Aorta (tissue), 5 donors: ENCODE measurements at places on chromosomes 2 and 18. TPM values are rescaled to one million over a fixed set of nuclear protein-coding genes. Genes with fewer than 3 reads are reported as not detected.

The C18orf54 gene
- 0.50 TPM for polyA plus RNA-seq

The GDF7 gene
- 4.1 TPM for polyA plus RNA-seq

The ANO7 gene
- not detected for polyA plus RNA-seq

The LYG1 gene
- 2.6 TPM for polyA plus RNA-seq

The DIPK1C gene
- polyA plus RNA-seq, result 0.36 TPM

The CDH7 gene
- not detected for polyA plus RNA-seq

The FHOD3 gene
- 9.6 TPM for polyA plus RNA-seq

- no peak for DNase-seq
Measured at GRCh38 chr2:222380456-222380855, 43.9 kb upstream of the SGPP2 start.

DNA sequence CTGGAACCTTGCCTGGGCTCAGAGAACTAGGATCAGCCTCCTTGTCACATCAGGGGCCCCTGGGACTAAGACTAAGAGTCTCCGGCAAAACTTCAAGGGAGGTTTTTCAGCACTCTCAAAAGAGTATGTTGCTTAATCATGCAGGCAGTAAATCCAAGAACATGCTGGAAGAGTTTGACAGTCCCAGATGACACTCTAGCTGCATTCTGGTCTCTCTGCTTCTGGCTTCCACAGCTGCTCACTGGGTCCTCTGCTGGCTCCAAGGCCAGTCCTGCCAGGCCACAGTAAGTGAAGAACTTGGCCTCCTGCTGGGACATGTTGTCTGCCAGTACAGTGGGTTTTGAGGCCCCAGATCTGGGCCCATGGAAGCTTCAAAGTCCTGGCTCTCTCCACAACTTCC lies 45.2 kb upstream of the IL1RL1 start:
- DNase-seq, result no peak

DNA sequence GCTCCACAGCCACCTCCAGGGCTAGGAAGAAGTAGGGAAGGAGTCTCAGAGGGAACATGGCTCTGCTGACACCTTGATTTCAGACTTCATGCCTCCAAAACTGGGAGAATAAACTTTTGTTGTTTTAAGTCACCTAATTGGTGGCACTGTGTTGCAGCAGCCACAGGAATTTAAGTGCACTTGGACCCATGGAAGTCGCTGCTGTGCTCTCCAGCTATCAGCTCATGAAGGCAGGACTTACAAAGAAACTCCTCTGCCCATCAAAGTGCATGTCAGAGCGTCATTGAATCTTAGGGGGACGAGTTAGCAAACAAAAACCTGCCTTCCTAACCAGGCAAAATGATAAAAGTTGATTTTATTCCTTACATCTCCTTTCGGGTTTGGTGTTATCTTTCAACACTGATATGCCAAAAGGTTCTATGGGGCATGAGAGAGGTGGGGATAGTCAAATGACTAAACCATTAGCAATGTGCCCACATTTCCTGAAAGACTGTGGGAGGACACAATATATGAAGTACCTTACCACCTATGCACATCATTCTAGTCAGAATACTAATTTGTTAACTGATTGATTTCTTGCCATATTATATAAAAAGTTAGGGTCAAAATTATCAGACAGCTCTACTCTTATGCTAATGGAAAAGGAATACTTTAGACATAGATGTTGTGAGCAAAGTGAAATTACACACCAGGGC lies 235.8 kb upstream of the TNP1 start:
- no peak for DNase-seq

- DNase-seq, result no peak
Measured at GRCh38 chr18:50630895-50631294, 71.0 kb downstream of the MAPK4 start.

- peak; percentile 97 for DNase-seq
Measured at GRCh38 chr2:64606479-64607363, 47.0 kb downstream of the SERTAD2 start.

DNA sequence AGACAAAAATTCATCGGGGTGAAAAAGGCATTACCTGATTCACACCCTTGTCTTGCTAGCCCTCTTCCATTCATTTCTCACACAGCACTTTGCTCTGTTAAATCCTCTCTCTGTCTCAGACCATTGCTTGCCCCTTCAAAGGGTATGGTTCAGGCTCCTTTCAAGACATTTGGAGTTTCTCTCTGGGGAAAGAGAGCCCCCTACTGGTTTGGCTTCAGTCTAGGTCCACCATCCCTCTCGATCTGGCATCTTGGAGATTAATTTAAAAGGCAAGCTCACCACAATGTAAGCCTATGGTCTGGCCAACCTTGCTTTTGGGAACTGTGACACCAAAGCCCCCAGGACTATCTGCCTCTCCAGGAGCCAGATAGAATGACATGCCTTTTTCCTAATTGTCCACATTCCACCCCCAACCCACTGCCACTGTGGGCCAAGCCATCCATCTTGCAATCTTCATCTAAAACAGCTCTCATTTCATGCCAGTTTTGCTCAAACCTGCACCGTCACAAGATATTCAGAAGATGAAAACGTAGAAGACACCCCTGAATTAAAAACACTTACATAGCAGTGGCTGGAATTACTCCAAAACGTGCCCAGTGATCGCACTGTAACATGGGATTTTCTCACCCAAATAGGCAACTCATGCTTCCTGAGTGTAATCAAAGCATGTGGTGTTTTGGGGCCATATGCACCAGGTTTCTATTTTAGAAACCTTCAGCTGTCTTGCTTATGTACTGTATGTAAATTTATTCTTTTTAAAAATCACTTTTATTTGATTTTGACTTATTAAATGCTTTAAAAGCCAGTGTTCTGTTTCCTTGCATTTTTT lies 93.9 kb downstream of the FARSB start:
- DNase-seq, result no peak

GRCh38 chr18:77087393-77088141 lies 45.0 kb downstream of the MBP start:
- peak; percentile 89 for DNase-seq

DNA sequence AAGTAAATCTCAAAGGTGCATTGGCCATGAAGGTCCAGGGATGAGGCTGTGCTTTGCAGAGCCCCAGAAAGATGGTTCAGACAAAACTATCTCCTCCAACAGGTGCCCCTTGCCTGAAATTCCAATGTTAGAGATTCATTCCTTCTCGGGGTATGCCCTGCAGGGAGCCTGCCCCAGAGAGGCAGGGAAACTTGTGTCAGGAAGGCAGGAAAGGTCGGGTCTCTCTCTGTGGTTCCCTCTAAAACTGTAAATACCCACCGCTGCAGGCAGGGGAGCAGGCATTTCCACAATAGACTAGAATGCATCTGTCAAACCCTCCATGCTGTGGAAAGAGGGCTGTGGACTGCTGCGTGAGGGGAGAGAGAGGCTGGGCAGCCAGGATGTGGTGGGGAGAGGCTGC lies 207.8 kb upstream of the SMAD2 start:
- no peak for DNase-seq

DNA sequence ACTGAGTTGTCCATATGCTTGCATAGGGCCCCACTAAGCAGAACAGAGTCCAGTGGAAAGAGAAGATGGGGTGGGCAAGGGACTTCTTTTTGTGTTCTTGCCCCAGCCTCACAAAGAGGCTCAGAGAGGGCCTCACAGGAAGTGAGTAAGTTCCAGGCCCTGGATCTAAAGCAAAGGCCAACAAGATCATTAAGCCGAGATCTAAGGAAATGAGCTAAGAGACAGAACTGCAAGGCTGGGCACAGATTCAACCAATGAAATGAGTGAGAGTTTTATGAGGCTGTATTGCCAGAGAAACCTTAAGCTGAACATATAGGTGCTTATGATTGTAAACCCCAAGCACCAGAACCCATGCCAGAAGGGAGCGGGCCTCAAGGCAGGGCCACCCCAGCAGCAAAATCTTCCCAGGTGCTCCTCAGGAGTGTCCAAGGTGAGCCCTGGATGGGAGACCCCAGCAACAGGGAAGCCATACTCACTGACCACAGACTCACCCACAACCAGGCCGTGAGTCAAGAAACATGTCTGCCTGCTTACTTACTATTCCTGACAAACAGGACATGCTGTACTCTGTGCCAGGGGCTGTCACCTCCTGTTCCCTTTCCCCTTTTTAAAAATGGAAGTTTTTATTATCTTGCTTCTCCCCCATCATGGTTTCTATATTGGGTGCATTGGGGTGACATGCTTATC lies 40.2 kb downstream of the SLC14A1 start:
- no peak for DNase-seq

DNA sequence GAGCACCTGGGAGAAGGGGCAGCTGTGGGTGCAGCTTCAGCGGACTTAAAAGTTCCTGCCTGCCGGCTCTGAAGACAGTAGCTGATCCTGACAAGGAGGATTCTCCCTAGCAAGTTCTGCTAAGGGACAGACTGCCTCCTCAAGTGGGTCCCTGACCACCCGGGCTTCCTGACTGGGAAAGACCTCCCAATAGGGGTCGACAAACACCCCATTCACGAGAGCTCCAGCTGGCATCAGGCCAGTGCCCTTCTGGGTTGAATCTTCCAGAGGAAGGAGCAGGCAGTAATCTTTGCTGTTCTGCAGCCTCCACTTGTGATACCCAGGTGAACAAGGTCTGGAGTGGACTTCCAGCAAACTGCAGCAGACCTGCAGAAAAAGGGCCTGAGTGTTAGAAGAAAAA lies 632.9 kb downstream of the CCDC85A start:
- DNase-seq, result peak; percentile 69

DNA sequence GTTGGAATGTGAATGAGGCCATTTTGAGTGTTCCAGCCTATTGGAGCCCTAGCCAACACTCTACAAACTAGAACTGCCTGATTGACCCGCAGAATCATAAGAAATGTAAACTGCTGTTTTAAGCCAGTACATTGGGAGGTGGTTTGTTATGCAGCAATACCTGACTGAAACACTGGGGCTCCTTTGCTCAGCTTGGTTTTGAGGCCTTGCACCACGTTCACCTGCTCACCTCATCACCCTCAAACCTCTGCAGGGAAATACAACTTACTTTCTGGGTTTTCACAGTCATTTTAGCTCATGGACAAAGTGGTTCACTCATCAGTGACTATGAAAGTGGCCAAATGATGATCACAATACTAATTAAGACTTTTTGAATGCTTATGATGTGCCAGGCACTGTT lies 10.9 kb upstream of the DARS1 start:
- no peak for DNase-seq

GRCh38 chr2:26770986-26771586 lies 7.0 kb downstream of the SLC35F6 start:
- peak; percentile 84 for DNase-seq

GRCh38 chr2:239690651-239691631 lies 290.1 kb upstream of the HDAC4 start:
- DNase-seq, result peak; percentile 43

DNA sequence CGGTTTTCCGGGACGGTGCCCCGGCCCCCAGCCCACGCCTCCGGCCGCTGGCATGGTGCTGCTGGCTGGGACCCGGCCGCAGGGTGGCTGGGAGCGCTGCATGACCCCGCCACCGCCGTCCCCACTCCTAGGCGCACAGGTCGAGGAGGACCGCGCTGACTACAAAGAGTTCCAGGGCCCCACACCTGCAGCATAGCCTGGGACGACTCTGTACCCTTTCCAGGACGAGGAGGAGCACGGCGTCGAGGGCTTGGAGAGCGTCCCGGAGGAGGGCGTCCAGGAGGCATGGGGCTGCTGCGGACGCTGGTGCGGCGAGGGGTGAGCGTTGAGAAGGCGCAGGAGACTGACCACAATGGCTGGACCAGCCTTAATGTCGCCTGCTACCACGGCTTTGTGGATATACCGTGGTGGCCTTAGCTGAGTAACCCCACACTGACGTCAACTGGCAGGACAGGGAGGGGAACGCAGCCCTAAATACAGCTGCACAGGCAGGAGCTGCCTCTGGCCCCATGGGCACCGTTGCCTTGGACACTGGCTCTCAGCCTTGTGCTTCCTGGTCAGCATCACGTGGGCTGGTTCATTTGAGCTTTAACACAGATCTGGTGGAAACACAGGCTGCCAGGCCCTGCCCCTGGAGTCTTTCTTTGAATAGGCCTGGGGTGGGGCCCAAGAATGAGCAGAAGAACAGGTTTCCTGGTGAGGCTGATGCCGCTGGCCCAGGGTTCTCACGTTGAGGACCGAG lies 40.9 kb upstream of the TRIM43B start:
- DNase-seq, result no peak

DNA sequence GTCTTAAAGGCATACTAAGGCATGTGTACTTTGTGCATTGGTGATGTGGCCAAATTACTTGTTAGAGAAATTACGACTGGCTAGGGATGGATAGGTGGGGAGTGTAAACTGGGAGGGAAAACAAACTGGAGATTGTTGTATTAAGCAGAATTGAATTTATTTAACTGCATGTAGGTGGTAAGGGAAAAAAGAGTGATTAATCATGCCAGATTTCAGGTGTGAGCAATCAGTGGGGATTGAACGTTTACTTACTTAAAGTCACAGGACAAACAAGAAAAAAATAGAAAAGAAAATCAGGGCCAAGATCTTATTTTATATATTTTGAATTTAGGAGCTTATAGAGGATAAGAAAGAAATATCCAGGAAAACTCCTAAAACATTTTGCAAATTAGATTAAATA lies 88.6 kb downstream of the GULP1 start:
- no peak for DNase-seq

DNA sequence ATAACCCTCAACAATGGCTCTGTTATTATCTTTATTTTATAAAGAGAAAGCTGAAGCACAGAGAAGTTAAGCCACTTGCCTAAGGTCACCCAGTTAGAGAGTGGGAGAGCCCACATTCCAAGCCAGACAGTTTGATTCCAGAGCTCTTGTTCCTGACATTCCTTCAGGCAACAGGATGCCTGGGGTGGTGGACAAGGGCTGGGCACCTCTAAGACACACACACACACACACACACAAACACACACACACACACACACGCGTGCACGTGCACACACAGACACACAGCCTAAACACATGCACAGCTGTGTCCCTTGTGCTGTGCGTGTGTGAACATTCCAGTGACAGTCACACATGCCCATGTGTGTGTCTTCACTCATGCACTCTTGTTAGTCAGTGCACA lies 26.4 kb downstream of the CELF4 start:
- DNase-seq, result no peak

GRCh38 chr2:207122651-207123334 lies 43.0 kb downstream of the KLF7 start:
- no peak for DNase-seq

DNA sequence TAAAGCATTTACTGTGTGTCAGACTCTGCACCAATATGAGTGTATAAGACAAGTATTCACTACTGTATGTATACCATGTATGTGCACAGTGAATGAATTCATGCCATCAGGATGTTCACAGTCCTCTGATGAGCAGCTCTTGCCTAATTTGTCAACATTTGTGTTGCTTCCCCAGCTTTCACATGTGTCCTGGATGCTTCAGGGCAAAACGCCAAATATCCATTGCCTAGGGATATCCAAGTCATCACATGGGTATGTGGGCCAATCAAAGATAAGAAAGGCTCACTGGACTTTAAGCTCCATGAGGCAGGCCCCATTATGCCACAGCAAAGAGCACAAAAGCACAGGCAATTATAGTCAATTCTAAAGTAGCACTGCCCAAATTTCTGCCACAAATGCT lies 134.2 kb upstream of the CHAC2 start:
- DNase-seq, result no peak

- DNase-seq, result no peak
Measured at GRCh38 chr2:86298411-86299390, 38.7 kb downstream of the REEP1 start.
